Glutamatergic neuron (in vitro differentiated cells): ENCODE measurements at places on chromosomes 1 and 21. TPM values are rescaled to one million over a fixed set of nuclear protein-coding genes. Genes with fewer than 3 reads are reported as not detected.

DNA sequence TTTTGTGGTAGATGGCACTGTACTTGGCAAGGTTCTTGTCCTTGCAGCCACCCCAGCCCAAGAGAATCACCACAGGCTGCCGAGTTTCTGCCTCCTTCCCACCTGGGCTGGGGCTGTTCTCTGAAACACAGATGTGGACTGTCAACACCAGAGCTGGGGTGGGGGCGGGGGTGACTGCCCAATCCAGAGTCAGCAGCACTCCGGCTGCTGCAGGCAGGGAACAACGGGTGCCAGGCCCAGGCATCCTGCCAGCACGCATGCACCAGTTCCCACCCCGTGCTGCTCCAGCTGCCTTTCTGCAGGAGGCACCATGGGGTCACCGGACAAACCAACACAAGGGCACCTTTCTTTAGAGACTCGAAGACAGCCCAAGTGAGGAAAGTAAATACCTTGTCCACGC is 14.1 kb downstream of the TMEM53 start:
- DNase-seq: no peak
- H3K27me3 ChIP-seq: peaks cover 2% of the 10 kb centered on the region
- H3K36me3 ChIP-seq: no peaks in the 10 kb centered on the region
- no peak overlapping the region for H3K4me3 ChIP-seq

DNA sequence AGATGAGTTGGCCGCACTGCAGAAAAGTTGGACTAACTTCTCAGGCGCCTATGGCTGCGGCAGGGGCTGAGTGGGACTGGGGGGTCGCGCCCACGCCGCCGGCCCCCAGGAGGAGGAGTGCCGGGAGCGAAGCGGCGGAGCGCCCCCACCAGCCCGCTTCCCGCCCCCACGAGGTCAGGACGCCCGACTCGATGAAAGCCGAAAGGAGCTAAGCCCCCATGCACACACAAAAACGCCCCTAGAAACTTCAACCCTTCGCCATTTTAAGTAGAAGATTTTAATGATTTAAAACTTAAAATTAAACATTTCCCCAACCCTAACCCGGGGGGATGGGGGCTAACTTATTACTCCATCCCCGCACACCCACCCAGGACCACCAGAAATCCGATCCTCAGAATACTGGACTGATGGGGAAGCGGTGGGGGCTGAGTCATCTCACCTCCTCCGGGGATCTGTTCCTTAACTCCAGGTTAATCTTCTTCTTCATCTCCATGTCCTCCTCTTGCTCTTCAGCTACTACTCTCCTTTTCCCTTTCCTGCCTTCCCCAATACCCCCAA is 539 bp downstream of the ANP32E start:
- H3K36me3 ChIP-seq: no peaks in the 10 kb centered on the region
- H3K4me1 ChIP-seq: peaks cover 8% of the 10 kb centered on the region
- no peak overlapping the region for H3K4me3 ChIP-seq
- H3K27ac ChIP-seq: no peak overlapping the region
- DNase-seq: no peak
- H3K27me3 ChIP-seq: peaks cover 5% of the 10 kb centered on the region

DNA sequence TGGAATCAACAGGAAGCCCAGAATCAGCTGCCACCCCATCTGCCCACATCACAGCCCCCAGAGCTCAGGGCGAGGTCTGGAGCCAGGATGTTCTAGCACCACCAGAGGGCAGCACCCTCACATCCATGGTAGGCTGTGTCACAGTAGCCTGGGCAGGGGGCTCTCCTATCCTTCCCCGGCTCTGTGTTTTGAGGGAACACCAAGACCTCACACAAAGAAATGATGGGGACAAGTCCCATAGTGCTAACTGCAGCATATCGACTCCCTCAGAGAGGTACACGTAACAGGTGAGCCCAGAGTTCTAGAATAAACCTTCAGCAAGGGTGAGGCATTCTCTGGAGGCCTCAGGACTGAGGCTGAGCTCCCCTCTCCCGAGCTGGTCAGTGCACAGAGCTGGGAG is 2.3 kb upstream of the KCNC4 start:
- no peak overlapping the region for H3K4me3 ChIP-seq
- H3K4me1 ChIP-seq: peaks cover 27% of the 10 kb centered on the region
- H3K27me3 ChIP-seq: peaks cover 17% of the 10 kb centered on the region
- DNase-seq: peak; percentile 89
- H3K36me3 ChIP-seq: no peaks in the 10 kb centered on the region

DNA sequence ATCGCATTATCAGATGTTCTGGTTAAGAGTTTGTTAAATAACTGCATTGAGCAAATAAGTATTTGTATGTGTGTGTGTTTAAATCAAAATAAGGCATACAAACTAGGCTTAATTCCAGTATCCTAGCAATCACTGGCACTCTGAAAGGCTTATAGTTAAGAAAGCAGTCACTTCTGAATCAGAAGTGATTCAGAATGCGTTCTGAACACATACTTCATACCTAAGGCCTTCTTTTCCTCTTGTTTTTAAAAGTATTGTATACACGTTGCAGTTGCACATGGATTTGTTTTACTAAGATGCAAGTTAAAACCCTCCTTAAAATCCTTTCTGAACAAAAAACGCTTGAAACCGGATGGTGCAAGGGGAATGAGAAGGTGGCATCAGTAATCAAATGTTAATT is 238.4 kb upstream of the DMRTA2 start:
- H3K36me3 ChIP-seq: no peaks in the 10 kb centered on the region
- no peak for DNase-seq
- H3K27ac ChIP-seq: no peak overlapping the region
- H3K4me3 ChIP-seq: no peak overlapping the region
- peaks cover 2% of the 10 kb centered on the region for H3K27me3 ChIP-seq

DNA sequence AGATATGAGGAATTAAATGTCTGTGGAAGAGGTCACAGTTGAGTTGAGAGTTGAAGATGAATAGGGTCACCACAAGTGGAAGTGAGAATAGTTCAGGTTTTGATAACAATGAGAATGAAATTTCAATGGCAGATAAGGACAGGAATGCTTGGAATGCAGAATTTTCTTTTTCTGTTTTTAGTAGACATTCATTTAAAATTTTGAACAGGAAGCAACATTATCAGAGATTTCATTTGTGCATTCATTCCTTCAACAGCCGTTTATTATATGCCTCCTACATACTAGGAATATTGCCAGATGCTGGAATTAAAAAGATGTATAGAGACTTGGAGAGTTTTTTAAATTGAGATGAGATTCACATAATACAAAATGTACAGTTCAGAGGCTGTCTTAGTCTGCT is 126.8 kb downstream of the ITSN1 start:
- peaks cover 4% of the 10 kb centered on the region for H3K27me3 ChIP-seq
- DNase-seq: no peak
- H3K27ac ChIP-seq: no peak overlapping the region
- peaks cover 24% of the 10 kb centered on the region for H3K36me3 ChIP-seq

DNA sequence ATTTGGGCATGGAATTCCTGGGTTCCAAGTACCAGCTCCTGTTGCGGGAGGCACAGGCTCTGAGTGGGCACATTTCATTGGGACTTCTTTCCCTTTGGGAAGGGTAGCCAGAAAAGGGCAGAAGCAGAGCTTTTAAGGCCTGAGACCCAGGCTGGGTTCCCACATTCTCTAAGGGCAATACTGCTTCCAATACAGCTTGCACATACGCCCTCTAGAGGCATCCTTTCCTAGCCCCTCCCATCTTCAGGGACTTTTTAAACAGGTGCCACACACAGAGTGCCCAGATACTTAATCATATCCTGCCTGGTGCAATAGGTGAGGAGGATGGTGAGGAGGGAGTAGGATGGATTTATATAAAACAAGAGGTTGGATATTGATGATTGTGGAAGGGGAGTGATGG is 5.7 kb downstream of the GPR88 start:
- H3K27me3 ChIP-seq: peaks cover 4% of the 10 kb centered on the region
- no peak for DNase-seq
- H3K4me1 ChIP-seq: no peaks in the 10 kb centered on the region
- no peak overlapping the region for H3K4me3 ChIP-seq

- no peaks in the 10 kb centered on the region for H3K36me3 ChIP-seq
- H3K4me1 ChIP-seq: peaks cover 10% of the 10 kb centered on the region
- H3K4me3 ChIP-seq: no peak overlapping the region
- H3K27me3 ChIP-seq: peaks cover 1% of the 10 kb centered on the region
Observed at GRCh38 chr1:201769966-201770365, 59.0 kb upstream of the IPO9 start.

The C1orf185 gene
- total RNA-seq: not detected

The KCNK1 gene
- total RNA-seq: not detected

The CA6 gene
- total RNA-seq: not detected

The AGO4 gene
- total RNA-seq: 20.8 TPM

The MIXL1 gene
- total RNA-seq: 0.54 TPM
